ENCODE measurements at places on chromosomes 16 and 17.

DNA sequence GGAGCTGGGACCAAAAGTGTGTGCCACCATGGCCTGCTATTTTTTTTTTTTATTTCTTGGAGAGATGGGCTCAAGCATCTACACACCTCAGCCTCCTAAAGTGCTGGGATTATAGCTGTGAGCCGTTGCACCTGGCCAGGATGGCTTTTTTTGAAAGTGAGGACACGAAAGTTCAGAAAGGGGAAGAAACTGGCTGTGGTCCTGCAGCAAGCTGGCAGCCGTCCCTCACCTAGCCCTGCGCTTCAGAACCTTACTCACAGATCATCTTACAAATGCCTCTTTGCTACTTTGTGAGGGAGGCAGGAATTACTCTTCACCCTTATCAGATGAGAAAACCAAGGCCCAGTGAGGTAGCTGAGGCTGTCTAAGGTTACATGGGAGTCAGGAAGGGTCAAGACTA lies 4.5 kb upstream of the PPY start:
- no peak for DNase-seq

DNA sequence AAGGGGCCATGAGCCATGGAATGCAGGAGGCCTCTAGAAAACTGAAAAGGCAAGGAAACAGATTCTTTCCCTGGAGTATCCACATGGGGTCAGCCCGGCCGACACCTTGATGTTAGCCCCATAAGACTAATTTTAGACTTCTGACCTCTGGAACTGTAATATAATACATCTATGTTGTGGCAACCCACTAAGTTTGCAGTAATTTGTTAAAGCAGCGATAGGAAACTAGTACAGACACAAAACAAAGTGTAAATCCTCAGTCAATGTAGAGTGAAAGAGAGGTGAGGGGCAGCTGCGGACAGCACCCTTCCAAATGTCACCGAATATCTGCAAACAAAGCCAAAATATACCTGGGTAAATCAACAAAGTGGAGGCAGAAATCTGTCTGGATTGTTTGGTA lies 7.2 kb upstream of the SIAH1 start:
- no peak for DNase-seq

DNA sequence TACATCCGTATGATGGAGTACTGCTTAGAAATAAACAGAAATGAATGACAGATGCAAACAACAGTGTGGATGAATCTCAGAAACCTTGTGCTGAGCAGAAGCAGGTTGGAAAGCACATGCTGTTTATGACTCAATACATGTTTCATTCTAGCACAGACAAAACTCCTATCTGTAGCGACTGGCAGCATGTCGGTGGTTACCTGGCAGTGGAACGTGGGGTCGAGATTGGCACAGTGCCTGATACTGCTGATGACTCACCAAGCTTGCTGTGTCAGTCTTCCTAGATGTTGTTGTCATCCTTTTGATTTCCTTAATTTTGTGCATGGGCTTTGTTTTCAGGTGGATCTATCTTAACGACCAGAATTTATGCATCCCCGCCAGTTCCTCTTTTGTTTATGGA lies 62.1 kb downstream of the GAN start:
- no peak for DNase-seq

DNA sequence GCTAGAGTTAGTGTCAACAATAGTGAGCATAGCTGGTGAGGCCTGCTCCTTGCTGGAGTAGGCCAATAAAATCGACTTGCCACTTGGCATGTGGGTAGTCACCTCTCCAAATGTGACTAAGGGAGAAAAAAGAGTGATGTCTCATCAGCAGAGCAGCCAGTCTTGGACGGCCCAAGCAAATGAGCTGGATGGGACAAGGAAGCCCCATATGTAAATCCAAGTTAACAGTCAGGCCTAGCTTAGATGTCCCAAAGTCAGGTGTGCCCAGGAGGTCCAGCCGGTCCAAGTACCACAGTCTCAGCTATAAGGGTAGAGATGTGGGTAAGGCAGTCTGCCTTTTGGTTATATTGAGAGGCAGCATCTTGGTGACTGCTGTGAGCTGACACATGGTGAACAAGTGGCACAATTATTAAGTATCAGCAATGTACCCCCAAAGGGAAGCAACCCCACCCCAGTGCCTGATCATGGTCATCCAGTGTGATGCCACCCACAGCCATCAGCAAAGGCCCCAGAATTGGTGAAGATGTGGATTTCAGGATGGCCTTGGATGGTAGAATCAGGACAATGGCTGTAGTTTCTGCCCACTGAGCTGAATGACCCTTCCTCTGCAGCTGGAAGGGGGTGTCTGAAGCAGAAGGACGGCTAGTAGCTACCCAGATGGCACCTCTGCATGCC lies 83.4 kb downstream of the TNFRSF13B start:
- no peak for DNase-seq

DNA sequence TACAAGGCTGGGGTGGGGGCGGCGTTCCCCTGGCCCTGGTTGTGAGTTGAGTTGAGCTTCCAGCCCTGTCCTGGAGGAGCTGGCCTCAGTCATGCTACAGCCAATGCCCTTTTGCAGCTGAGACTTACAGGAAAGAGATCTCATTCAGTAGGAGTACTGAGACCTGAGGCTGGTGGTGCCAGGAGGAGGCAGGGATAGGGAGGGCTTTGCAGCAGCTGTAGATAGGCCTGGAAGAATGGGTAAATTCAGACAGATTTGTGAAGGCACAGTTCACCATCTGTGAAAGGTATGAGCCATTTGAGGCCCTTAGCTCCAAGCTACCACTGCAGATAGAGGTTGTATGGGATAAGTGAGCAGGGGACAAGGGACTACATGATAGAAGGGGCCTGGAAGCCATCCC lies 5.6 kb downstream of the STX4 start:
- DNase-seq = no peak

DNA sequence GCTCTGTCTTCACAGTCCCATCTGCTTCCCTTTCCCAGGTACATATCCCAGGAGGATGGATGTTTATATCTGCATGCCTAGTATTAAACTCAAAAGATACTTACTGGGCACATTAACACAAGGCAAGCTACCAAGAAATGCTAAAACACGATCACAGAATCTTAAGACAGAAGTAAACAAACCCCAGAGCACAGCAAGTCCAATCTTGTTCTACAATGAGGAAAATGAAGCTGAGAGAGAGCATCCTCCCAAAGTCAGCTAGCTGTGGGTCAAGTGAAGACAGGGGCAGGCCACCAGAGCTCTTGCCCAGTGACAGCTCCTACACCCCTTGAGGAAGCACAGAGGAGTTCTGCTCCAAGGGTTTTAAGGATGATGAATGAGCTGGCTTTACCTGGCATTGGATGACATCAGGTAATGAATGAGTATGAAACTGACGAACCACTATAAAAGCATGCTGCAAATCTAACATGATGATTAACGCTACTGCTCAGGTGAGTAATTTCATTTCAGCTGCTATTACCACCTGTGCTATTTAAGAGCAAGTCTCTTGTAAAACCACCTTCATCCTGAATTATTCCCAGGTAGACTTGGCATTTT lies 20.3 kb downstream of the XPO6 start:
- no peak for DNase-seq

- DNase-seq = peak; percentile 30
Observed at GRCh38 chr17:364308-364707, 11.7 kb upstream of the RPH3AL start.

DNA sequence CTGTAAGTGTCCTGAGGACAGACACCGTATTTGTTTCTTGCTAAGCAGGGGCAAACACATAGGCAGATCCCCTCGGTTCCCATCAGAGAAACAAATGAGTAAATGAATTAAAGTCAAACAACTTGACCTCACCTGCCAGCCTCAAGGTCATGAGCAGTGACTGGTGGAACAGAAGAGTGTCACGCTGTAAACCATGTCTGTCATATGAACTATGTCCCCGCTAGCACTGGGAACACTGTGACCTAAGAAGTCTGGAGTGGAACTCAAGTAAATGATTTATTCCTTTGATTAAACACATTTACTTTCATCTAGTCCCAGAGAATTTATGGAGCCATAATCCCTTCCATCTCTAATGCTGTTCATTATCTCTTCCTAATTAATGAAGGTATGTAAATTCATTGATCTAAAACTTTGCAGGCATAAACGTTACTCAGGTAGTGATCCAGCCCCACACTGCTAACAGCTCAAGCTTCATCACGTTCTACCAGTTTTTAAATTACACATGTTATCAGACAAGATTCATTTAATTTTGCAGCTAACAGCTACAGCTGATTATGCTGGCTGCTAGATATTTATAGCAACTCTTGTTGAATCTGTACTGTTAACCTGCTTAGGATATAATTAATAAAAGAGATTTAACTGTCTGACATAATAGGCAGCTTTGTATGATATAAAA lies 38.7 kb downstream of the CPPED1 start:
- no peak for DNase-seq

- DNase-seq = peak; percentile 64
Observed at GRCh38 chr17:74210191-74211140, 2.9 kb upstream of the TTYH2 start.

DNA sequence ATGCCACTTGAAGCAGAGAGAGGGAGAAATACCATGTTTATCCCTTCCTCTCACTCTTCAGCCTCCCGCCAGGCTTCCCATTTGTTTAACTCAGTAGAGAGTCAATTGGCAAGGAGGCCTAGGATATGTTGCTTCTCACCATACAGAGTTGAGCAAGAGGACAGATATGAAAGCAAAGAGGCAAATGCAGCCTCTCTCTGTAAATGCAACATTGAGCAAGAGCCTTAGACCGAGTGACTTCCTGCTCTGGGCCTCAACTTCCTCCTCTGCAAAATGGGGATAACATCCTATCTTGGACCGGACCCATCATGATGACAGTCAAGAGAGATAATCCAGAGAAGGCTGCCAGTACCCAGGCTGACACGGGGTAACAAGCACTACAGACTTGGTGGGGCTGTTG lies 36.8 kb downstream of the SOCS1 start:
- DNase-seq = peak; percentile 44

- peak; percentile 71 for DNase-seq
Observed at GRCh38 chr17:68566442-68566738, 34.8 kb downstream of the FAM20A start.

GRCh38 chr17:51500454-51500853 lies 240.1 kb downstream of the UTP18 start:
- DNase-seq = no peak

DNA sequence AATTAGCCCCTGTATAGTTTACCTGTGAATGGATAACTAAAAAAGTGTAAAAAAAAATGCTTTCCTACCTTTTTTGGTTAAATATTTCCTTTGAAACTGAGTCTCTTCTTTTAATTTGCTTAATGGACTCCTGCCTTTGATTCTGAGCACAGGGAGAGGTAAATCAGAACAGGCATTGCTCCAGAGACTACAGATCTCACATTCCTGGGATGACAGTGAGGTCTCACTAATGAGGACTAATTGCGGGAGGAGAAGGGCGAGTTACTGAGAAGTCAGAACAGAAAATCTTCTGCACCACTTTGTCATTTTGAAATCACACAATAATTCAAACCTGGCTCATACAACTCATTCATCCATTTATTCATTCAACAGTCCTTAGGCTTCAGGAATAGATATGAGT lies 437.0 kb upstream of the ASIC2 start:
- no peak for DNase-seq

- DNase-seq = no peak
Observed at GRCh38 chr17:38535886-38536285, 69.9 kb downstream of the SRCIN1 start.

GRCh38 chr17:59155439-59156177 lies at the start of gene PRR11:
PRR11 (plus strand) TSS chr17:59155746; CDS start chr17:59169753, 14,007 bp downstream.
- peak; percentile 98 for DNase-seq

- DNase-seq = peak; percentile 31
Observed at GRCh38 chr17:2595716-2596115, 2.3 kb downstream of the PAFAH1B1 start.

GRCh38 chr17:10743316-10744009 lies 13.6 kb upstream of the TMEM220 start:
- no peak for DNase-seq

DNA sequence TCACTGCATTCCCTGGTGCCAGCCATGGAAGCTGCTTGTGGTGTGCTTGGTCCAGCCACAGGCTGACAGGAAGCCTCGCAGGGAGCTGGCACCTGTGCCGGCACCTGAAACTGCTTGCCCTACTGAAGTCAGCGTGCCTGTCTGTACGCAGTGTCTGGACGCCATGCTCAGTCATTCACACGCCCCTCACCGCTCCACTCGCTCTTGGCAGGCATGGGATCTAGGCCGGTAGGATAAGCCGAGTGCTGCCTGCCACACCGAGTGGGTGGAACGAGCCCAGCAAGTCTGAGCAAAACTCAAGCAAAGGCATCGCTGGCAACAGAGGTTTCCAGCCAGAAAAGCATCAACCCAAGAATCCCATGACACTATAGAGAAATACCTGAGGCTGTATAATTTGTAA lies 350.6 kb downstream of the CDH11 start:
- no peak for DNase-seq

- DNase-seq = peak; percentile 12
Observed at GRCh38 chr17:39981207-39981741, 667 bp downstream of the PSMD3 start.

GRCh38 chr16:4529085-4530060 lies 9.2 kb downstream of the CDIP1 start:
- DNase-seq = no peak

GRCh38 chr16:80092681-80093080 lies 448.1 kb upstream of the DYNLRB2 start:
- no peak for DNase-seq

DNA sequence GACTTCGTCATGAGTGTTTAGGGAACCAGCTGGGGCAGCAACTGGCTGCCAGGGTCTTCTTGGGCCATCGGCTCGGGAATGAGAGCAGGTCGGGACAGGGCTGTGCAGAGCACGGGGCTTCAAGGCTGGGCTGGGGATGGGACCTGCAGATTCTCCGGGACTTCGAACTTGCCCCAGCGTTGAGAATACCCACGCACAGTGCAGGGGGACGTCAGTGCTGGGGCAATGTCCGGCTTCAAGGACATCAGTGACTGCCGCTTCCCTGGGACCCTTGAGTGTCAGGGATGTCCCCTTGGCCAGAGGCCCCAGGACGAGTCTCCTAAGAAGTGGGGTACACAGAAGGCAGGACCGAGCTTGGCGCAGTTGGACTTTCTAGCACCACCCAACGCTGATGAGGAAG lies 76.3 kb downstream of the MGAT5B start:
- DNase-seq = no peak

GRCh38 chr16:54628796-54629625 lies 301.7 kb upstream of the IRX5 start:
- no peak for DNase-seq

GRCh38 chr17:78142119-78142861 lies 3.9 kb upstream of the C17orf99 start:
- no peak for DNase-seq

DNA sequence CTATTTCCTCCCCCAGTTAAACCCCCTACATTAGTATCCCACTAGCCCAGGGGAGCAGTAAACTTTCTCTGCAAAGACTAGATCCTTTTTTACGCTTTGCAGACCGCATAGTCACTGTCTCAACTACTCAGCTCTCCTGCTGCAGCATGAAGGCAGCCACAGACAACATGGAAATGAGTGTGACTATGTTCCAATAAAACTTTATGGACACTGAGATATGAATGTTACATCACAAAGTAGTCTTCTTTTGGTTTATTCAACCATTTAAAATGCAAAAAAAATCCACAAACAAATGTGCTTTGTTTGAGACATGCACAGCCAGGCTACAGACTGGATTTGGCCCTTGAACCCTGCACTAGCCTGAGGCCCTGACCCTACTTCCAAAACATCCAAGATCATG lies 1.9 kb upstream of the RNASEK start:
- no peak for DNase-seq

GRCh38 chr17:43616852-43617251 lies 44.9 kb downstream of the MEOX1 start:
- no peak for DNase-seq
